Hepatocyte (in vitro differentiated cells): ENCODE measurements at places on chromosomes 12 and 14.

- peak; percentile 89 for DNase-seq
Measured at GRCh38 chr14:68911594-68912227, 67.4 kb downstream of the ACTN1 start.

DNA sequence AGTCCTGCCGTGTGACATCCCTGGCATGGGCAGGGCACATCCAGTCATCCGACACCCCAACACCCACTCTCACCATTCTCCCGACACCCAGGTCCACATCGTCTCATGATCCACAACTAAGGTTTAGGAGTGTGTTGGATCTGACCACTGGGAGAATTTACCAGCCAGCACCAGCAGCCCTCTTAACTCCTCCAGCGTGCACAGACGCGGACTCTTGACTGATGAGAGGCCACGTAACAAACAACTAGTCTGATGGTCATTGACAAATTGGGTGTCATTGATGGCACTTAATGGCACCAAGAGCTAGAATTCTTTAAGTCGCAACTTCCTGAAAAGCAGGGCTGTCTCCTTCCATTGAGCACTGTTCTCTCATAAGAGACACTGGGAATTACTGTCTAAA is 203.0 kb upstream of the SFSWAP start:
- no peak for DNase-seq

GRCh38 chr12:1564067-1564466 is 30.3 kb downstream of the FBXL14 start:
- no peak for DNase-seq

- no peak for DNase-seq
Measured at GRCh38 chr14:50308363-50308915, 3.6 kb downstream of the L2HGDH start.

DNA sequence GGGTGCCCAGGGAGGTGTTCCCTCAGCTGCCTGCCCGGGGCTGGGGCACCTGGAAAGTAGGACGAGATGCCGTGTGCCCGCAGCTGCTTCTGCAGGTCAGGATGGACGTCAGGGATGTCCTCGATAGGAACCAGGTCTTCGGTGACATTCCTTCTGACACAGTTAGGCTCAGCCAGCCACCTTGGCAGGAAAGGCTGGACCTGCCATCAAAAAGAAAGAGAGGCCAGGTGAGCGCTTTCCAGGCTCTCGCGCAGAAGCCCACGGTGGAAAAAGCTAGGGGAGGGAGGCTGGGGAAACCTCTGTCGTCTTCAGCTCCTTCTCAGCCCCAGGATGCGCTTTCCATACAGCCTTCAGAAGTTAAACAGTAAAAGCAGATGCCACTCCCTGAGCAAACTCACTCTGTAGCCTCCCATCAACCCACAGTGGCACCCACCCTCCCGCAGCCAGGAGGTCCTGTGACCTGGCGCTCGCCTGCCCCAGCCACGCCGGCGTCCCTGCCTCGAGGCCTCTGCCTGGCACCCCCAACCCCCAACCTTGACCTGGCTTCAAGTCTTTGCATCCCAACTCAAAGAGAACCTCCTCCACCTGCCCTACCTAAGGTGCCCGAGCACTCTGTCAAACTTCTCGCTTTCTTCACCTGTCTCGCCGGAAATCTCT is 1.3 kb downstream of the DDX51 start:
- DNase-seq: no peak
